Stimulated activated CD8-positive, alpha-beta memory T cell treated with anti-CD3 and anti-CD28 coated beads, Interleukin-15, amount 100 ng/mL, for 24 hours (primary cell): ENCODE measurements at places on chromosomes 2 and 18.

DNA sequence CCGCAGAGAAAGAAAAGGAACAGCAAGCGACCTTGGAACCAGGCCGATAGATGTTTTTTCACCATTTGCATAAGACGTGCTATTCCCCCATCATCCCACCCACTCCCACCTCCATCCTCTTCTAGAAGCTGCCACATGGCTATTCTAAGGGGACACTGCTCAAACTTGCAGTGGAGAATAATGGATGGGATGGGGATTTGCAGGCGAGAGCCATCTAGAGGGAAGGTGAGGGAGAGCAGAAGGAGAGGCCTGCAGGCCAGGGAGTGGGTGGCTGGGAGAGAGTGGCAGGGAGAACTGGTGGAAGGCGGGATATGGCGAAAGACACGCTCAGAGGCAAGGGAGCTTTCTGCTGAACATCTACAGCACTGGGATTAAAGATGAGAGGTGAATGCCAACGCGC lies 84.9 kb downstream of the MAPK4 start:
- DNase-seq: no peak

GRCh38 chr2:213806125-213806726 lies 522.0 kb downstream of the SPAG16 start:
- no peak for DNase-seq

DNA sequence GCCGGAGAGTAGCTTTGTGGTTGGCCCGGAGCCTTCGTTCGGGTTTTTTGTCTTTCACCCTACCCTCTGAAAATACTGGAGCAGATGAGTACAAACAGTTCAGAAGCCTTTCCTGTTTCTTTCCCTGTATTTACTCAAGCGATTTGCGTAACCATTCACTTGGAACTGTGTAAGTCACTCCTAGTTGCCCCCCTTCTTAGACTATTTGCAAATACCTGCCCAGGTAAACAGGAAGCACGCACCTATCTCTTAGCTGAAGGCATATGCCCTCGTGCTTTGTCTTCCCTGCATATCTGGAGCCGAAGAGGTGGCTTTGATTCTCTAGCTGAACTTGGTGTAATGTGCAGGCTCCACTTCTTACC lies 1.4 kb downstream of the KCNS3 start:
- DNase-seq: no peak

DNA sequence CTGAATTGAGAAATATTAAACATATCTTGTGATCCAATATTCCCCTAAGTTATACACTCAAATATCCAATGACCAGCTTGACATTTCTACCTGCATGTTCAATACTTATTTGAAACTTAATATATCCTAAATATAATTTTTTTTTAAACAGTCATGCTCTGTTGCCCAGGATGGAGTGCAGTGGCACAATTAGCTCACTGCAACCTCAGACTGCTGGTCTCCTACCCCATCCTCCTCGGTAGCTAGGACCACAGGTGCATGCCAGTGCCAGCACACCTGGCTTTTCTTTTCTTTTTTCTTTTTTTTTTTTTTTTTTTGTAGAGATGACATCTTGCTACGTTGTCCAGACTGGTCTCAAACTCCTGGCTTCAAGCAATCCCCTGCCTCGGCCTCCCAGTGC lies 4.2 kb downstream of the KYNU start:
- no peak for DNase-seq

GRCh38 chr2:235024191-235024860 lies 72.5 kb downstream of the SH3BP4 start:
- DNase-seq: no peak

- DNase-seq: no peak
These were observed 22.4 kb downstream of the GREB1 start for GRCh38 chr2:11556101-11556806.

DNA sequence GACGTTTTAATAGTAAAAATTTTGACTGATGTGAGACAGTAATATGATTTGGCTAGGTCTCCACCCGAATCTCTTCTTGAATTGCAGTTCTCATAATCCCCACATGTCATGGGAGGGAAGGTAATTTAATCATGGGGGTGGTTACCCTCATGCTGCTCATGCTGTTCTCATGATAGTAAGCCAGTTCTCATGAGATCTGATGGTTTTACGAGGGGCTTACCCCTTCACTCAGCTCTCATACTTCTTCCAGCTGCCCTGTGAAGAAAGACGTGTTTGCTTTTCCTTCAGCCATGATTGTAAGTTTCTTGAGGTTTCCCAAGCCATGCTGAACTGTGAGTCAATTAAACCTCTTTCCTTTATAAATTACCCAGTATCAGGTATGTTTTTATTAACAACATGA lies 327.0 kb upstream of the CDH7 start:
- no peak for DNase-seq

- DNase-seq: no peak
These were observed 74.6 kb upstream of the GALNT5 start for GRCh38 chr2:157182834-157183396.

GRCh38 chr2:188297978-188298377 lies 6.3 kb downstream of the GULP1 start:
- no peak for DNase-seq

DNA sequence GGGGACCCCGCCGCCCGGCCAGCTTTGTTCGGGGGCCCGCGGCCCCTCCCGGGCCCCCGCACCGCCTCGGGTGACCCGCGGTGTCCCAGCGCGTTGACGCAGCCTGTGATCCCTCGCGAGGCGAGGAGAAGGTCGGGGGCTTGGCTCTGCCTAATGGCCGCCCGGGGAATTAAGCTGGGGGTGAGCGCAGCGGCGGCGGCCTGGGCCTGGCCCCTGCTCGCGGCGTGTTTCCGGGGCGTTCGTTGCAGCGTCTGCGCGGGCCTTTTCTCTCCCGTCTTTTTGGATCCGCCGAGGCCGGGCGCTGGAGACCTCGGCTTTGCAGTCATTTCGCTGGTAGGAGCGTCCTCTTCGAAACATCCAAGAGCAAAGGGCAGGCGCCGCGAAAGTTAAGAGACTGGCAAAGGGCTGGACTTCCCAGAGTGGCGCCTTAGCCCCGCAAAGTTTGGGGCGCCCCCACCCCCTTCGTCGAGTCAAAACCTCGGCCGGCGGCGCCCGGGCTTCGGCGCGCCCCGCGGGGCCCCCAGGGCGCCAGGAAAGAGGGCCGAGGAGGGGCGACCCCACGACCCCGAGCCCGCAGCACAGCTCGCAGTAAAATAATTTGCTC lies 1.3 kb downstream of the SALL3 start:
- no peak for DNase-seq

DNA sequence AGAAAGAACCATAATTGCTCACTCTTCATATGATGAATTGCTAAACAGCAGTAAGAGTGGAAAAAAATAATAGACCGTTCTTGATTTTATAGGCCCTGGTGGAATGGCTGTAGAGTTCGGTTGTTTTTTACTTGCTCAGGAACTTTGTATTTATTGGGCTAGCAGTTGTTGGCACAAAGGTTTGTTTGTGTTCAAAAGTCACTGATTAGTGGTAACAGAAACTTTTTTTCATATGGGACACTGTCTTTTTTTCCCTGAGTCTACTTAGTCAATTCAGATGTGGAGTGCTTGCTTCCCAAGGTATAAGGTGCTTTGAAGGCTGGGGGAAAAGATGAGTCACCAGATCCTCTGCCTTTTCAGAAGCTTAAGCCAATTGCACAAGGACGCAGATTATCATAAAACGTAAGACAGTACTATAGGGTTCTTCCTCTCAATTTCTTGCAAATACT lies 25.8 kb downstream of the PHLPP1 start:
- DNase-seq: no peak

GRCh38 chr2:156892467-156893281 lies 364.8 kb upstream of the GALNT5 start:
- DNase-seq: no peak

GRCh38 chr2:2568411-2568810 lies 237.3 kb upstream of the MYT1L start:
- no peak for DNase-seq

- DNase-seq: no peak
These were observed 289.0 kb downstream of the C1D start for GRCh38 chr2:67773851-67774250.

DNA sequence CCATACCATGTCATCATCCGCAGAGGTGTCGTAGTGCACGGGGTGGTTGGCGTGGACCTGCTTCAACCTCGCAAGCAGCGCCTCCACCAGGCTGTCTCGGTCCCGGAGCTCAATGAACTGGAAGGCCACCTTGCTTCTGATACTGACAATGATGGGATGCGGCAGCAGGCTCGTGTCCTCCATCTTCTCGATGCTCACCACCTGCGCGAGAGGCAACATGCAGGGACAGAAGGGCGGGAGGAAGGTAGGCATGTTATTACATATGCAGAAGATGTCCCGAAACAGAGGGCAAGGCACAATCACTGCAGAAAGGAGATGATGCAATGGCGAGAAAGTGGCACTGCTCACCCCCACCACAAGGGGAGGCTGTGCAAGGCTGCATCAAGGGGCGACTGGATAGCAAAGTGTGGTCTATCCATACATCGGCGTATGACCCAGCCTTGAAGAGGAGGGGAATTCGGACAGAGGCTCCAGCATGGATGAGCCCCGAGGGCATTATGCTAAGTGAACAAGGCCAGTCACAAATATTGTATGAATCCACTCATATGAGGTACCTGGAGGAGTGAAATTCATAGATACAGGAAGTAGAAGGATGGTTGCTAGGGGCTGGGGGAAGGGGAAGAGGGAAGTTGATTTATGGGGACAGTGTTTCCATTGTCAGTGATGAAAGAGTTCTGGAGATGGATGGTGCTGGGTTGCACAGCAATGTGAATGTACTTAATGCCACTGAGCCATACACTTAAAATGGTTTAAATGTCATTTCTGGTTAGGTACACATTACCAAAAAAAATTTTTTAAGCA lies 36.6 kb downstream of the RPL31 start:
- no peak for DNase-seq

GRCh38 chr18:10140461-10141282 lies 226.9 kb downstream of the VAPA start:
- DNase-seq: no peak

- DNase-seq: no peak
These were observed at the start of gene SCYGR6 for GRCh38 chr2:227724394-227725039. SCYGR6 (minus strand) TSS chr2:227724757; CDS start chr2:227724757, 0 bp downstream.

DNA sequence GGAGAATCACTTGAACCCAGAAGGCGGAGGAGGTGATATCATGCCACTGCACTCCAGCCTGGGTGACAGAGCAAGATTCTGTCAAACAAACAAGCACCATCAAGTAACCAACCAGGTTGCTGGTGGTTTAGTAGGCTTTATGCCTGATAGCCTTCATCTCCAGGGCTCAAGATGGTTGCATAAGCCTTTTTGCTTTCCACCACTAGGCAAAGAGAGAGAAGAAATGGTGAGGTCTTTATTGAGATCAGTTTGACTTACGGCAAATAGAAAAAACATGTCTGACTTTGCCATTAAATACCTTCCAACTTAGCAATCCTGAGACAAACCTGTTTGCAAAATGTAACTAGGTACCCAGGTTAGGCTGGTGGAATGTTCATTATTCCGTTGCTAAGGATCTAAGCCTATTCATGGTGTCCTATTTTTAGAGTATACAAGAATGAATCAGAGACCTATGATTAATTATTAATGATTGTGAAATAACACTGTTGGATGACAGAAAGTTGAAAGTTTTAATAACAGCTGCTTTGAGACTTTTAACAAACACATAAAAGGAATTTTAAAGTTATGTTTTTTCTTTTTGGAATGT lies 53.5 kb upstream of the SLC38A11 start:
- no peak for DNase-seq

- DNase-seq: no peak
These were observed 4.0 kb downstream of the PTPN2 start for GRCh38 chr18:12879840-12880540.
